Type B pancreatic cell (in vitro differentiated cells): ENCODE measurements at places on chromosomes 3 and 15. TPM values are rescaled to one million over a fixed set of nuclear protein-coding genes. Genes with fewer than 3 reads are reported as not detected.

The AQP9 gene
- total RNA-seq: not detected in 2 replicates

DNA sequence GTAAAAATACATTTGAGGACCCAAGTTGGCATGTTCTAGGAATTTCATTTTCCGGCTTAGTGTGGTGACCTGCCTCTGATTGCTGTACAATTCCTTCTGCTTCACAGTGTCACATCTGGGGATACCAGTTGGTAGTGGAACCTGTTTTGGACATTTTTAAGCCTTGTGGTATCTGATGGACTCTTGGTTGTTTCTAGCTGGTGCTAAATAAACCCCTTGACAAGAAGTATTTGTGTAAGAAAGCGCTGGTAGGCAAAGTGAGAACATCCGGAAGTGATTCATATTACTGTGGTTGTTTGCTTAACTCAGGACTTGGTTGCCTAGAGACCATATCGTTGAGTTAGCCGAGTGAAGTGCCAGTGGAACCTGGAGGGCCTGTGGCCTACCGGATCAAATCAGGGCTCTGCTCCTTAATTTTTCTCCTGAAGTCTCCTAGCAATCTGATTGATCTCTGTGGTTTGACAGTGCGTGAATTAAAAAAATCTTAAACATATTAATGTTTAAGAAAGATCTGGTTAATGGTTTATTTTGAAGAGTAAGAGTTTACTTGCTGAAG lies 12.8 kb downstream of the IQGAP1 start:
- no peaks in the 10 kb centered on the region for H3K27me3 ChIP-seq
- H3K4me1 ChIP-seq: peaks cover 28% of the 10 kb centered on the region
- H3K27ac ChIP-seq: peak overlapping the region; percentile 94
- DNase-seq: no peak

- H3K4me1 ChIP-seq: no peaks in the 10 kb centered on the region
- H3K36me3 ChIP-seq: no peaks in the 10 kb centered on the region
- H3K27ac ChIP-seq: no peak overlapping the region
- H3K27me3 ChIP-seq: no peaks in the 10 kb centered on the region
- no peak for DNase-seq
- no peak overlapping the region for H3K4me3 ChIP-seq
Measured at GRCh38 chr15:25909325-25909724, 46.2 kb upstream of the ATP10A start.

DNA sequence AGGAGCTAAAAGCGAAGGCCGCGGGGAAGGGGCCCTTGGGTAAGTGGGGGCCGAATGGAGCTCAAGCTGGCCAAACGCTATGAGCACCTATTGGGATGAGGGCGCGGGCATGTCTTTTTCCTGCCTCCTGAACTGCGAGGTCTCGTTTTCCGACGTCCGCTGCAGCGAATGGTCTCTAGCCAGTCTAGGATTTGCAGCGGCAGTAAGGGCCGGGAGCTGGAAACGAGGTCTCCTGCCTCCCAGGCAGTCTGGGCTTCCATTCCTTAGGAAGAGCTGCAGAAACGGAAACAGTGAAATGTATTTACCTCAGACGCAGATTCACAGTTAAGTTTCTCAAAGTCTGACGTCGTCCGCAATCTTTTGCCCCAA lies 517 bp downstream of the TMA7 start:
- H3K36me3 ChIP-seq: no peaks in the 10 kb centered on the region
- no peak for DNase-seq
- peak overlapping the region; percentile 98 for H3K4me3 ChIP-seq
- peaks cover 16% of the 10 kb centered on the region for H3K4me1 ChIP-seq
